ENCODE measurements at places on chromosomes 2 and 18. TPM values are rescaled to one million over a fixed set of nuclear protein-coding genes. Genes with fewer than 3 reads are reported as not detected.

The CXCR4 gene
- total RNA-seq, result 0.11 TPM

The SLC4A5 gene
- 0.44 TPM for total RNA-seq

The ANTXR1 gene
- total RNA-seq, result 25.6 TPM

The TBC1D8 gene
- 8.4 TPM for total RNA-seq

The C2orf78 gene
- total RNA-seq, result not detected

The FBXO41 gene
- 2.1 TPM for total RNA-seq

The ITGA6 gene
- 263 TPM for total RNA-seq

The TRMT61B gene
- 13.6 TPM for total RNA-seq

The KIF5C gene
- 0.66 TPM for total RNA-seq

The STON1 gene
- 8.2 TPM for total RNA-seq

The NOL4 gene
- total RNA-seq, result not detected

The MYOM1 gene
- 0.22 TPM for total RNA-seq

The STK36 gene
- 24.9 TPM for total RNA-seq

The HOXD13 gene
- total RNA-seq, result 7.5 TPM

All from uterine smooth muscle cell (primary cell).